ENCODE measurements at places on chromosomes 5 and 9.

- DNase-seq: no peak
These were observed 1865.3 kb upstream of the ACO1 start for GRCh38 chr9:30519166-30519565.

DNA sequence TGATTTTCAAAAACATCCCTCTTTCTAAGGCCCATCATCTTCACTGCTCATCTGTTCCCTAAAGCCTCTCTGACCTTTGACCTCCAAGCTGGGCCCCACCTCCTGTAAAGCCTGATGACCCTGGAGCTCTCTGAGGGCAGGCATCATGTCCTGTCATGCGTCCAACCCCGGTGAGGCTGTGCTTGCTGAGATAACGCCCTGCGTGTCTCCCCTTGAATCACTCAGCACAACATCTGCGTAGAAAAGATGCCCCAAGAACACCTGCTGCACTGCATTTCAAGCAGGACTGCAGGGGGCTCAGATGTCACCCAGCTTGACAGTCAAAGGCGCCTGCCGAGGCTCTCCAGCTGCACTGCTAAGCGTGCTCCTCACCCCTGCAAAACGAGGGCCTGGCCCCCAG, 78.0 kb downstream of the OTULIN start:
- DNase-seq: no peak

DNA sequence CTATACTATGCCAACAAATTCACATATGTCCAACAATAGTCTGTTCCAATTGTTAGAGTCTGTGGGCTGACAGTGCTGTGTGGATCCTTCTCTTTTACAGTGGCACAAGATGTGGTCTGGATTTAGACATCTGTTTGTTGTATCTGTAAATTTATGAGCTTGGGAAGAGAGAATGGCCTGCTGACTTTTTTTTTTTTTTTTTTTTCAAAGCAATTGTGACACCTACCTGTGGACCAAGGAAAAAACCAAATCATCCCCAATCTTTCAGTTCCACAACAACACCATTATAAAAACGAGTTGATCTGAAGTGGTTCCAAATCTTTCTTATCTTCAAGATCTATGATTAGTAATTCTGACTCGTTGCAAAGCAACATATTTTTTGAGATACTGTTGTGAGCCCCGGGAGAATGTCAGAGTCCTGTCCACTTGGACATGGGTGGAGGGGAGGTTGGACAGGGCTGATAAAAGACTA, 4.9 kb downstream of the IRX2 start:
- no peak for DNase-seq

GRCh38 chr5:168059131-168059530, 232.3 kb upstream of the WWC1 start:
- no peak for DNase-seq

DNA sequence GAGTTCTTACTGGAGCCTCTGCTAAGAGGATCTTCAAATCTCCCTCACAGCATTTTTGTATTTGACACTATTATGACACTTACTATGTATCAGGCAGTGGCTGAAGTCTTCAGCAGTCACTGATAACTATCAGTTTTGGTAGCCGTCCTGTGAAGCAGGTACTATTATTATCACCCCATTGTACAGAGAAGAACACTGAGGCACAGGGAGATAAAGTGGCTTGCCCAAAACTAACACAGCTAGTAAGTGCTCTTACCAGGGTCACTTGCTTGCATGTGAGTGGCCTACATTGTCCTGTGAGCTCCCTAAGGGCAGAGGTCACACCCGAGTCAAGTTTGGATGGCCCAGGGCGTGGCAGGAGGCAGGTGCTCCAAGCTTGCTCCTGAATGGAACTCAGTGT, 16.8 kb downstream of the GABBR2 start:
- no peak for DNase-seq

- DNase-seq: no peak
These were observed 314.1 kb upstream of the ATP10B start for GRCh38 chr5:161165998-161166660.

DNA sequence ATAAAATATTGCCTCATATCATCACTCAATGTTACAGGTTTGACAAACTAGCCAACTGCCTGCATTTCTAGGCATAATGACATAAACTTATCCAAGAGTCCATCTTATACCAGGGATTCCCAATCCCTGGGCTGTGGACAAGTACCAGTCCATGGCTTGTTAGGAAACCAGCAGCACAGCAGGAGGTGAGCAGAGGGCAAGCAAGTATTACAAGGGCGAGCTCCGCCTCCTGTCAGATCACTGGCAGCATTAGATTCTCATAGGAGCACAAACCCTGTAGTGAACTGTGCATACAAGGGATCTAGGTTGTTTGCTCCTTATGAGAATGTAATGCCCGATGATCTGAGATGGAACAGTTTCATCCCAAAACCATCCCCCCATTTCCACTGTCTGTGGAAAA, 144.9 kb downstream of the PRKACG start:
- DNase-seq: no peak

DNA sequence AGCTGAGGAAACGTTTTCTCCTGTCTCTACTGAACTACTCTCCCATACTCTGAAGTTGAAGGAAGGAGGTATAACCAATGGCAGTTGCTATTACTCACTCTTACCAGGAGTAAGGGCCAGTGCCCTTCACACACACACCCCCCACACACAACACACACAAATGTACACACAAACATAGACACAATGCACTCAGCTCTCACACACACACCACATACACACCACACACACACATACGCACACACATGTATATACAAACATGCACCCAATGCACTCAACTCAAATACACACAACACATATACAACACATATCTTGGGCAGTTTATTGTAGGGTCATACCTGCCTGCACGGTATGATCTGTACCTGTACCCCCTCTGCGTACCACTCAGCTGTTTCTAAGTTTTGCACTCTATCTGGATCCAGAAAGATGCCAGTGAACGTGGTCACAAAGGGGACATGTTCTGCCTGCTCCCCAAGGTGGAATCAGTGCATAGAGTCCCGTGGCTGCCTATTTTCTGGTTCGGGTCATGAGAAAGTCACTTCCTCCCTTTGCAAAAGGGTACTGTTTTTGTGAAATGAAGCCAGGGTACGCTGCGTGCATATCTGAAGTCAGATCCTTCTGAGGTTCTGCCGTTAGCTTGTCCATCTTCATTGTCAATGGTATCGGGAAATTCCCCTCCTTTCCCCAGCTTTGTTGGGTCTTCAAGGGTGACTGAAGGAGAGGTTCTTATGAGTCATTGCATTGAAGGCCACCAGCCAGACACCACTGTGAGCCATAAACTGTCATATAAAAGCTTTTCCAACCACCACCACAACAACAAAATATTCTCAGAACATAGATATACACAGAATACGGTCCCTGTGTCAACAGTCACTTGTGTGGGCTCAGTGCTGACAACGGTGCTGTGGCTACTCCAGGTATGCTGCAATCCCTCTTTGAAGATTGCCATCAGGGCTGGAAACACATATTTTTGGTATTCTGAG, 131.9 kb downstream of the UGCG start:
- DNase-seq: no peak

DNA sequence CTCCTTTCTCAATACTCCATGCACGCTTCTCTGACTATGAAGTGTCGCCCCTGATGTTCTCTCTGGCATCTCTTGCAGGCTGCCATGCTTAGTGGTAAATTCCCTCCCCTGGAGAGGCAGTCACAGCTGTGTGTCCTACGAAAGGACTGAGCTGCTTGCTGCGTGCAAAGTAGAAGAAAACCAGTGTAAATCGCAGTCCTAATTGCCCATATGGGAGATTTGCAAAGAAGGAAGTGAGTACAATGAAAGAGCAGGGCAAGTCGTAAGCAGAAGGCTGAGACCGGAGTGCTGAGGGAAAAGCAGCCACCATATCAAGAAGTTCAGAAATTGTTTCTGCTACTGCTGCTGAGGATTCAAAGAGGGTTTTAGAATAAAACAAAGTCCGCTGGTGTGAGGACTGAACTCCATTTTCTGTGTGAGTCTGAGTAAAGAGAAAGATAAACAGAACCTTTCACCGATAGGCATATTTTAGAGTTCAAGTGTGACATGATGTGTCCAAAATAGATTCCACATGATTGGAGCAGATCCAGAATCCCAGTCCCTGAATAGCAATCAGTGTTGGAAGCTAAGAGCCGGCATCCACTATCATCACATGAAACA, 507.8 kb upstream of the MPDZ start:
- DNase-seq: no peak

DNA sequence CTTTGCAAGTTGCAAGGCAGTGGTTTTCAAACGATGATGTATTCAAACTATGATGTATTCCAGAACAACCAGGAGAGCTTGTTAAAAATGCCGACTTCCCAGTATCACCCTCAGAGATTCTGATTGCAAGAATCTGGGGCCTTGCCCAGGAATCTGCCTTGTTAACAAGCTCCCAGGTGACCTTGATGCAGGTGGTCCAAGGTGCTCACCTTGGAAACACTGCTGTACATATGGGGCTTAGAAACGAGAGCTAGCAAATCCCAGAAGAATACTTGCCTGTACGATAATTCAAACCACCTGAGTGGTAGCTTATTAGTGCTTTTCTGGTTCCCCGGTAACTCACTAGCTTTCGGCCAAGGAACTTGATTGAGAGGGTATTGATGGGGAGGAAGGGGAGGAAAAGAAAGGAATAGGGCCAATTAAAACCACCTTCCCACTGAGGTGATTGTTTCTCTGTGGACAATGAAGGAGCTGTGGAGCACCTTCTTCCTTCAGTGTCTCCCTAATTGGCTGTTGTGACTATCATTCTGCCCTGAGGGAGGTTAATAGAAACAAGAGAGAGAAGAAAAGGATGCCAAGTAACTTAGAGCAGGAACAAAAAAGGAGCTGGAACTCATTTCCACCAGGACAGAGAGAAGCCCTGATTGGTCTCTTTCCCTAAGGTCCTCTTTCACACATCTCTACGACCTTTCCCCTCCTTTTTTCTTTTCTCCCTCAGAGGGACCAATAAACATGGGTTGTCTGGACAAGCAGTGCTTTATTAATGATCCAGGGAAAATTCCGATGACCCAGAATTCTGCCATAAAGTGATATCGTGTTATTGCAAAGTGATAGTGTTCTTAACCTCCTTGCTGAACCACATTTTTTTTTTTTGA, 218.8 kb downstream of the TMEM167A start:
- DNase-seq: no peak

DNA sequence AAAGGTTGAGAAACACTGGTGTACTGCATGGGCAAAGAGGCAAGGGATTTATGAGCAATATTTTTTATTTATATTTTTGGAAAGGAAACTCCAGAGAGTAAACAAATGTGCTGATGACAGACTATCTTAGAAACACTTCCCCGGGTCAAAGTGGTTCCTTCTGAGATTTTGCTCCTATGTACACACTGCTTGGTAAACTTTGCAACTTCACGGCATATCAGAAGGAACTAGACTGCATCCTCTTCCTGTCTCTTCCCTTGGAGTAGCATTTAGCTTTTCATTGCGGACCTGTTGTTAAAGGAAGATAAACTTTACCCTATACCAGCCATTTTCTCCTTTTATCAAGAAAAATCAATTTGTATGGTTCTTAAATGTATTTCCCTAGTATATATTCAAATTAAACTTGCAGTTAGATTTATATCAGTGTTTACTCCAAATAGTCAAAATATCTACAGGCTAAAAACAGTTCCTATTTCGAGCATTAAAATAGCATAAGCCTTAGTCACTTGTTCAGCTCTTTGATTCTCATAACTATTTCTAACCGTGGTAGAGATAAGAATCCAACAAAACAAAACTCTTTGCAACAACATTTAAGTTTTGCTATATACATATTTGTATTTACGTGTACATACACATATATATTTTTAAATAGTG, 48.0 kb upstream of the LRRC19 start:
- DNase-seq: no peak

- DNase-seq: peak; percentile 32
These were observed 293.9 kb downstream of the ZSWIM6 start for GRCh38 chr5:61625681-61626621.

- DNase-seq: no peak
These were observed 7.8 kb upstream of the SMIM32 start for GRCh38 chr5:136200761-136201160.

- no peak for DNase-seq
These were observed 53.3 kb upstream of the RNU6ATAC start for GRCh38 chr9:134217431-134218210.

DNA sequence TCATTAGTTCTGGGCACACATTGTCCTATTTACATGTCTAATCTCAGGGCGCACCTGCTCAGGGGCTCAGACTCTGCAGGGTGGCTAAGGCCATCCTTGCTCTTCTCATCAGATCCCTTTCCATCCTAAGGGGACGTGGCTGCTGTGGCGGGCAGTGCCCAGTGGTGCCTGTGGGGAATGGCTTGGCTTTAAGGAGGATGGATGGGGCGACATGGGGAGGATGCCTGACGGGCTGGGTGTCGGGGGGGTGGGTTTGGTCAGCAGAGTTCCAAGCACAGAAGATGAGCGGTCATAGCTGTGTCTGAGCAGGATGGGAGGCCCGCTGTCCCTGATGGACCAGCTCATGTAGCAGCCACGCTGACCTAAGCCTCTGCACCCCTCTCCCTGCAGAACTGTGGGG, 40.9 kb upstream of the SUSD3 start:
- DNase-seq: no peak

DNA sequence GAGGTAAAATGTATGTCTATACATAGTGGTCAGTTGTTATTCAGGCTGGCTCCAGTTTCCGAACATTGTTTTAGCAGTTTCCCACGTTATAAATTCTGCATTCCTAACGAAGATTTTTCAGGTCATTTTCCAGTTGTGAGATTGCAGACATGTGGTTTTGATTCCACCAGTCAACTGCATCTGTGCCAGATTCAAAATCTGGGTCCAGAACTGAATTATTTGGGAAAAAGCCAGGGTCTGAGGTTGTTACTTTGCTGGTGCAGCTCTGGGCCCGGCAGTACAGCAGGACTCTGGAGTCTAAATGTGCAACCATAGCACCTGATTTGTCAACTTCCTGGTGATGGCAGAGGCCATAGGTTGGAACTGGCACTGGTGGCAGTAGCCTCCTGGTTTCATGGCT, 105.7 kb upstream of the MEGF10 start:
- no peak for DNase-seq

All from CD4-positive, alpha-beta T cell (primary cell).